Left hindlimb (tissue), 1 donor: ENCODE measurements at places on chromosomes 2 and 18.

DNA sequence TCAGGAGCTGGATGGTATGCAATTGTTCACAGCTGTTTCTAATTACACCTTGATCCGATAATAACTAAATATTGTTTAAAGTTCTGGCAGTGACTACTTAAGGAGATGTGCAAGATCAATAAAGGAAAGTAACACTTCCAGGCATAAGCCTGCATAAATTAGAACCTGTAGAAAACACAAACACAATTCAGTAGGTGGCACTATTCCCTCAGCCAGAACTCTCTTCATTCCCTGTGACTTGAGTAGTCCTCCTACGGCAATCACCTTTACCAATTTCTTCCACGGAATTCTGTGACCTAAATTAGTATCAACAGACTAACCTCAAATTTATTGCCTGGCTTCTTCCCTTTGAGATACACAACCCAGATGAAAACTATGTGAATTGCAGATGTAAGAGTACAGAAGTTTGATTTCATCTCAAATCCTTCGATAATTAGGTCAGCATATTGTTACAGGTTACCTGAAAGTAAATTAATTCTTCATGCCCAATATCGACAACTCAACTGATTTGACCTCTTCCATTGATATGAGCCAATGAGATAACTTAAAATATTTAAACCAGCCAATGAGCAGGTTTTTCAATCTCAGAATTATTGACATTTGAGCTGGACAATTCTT, 137.8 kb downstream of the PID1 start:
- DNase-seq: no peak

DNA sequence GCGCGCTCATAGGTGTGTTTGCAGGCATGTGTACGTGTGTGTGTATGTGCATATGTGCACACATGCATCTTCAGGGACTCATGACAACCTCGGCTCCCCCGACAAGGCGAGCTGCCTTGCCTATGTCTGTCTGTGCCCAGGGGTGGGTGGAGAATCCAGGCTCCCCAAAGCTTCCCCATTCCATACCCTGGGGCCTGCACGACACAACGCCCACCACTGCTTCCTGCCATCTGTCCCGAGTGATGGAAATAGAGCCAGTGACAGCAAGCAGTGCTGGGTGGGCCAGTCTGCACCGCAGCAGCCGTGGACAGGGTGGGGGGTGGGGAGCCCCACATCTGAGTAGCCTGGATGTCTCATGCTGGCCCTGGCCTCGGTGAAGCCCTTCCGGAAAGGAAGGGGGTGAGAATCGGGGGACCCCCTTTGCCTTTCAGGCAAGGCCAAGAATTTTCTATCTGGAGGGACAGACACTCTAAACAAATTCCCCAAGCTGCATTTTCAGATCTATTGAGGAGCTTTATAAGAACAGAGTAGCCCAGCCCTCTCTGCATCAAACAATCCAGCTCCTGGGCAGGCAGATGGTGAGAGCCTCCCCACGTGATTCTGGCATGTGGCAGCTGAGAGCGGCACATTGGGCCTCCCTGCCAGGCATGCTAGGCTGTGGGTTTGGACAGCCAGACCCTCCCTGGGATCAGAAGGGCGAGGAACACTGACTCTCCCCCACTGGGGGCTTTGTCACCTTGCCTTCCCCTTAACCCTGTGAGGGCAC, 4.9 kb downstream of the KCNIP3 start:
- no peak for DNase-seq

- DNase-seq: no peak
Observed at GRCh38 chr2:20212871-20213503, 11.9 kb downstream of the SDC1 start.

DNA sequence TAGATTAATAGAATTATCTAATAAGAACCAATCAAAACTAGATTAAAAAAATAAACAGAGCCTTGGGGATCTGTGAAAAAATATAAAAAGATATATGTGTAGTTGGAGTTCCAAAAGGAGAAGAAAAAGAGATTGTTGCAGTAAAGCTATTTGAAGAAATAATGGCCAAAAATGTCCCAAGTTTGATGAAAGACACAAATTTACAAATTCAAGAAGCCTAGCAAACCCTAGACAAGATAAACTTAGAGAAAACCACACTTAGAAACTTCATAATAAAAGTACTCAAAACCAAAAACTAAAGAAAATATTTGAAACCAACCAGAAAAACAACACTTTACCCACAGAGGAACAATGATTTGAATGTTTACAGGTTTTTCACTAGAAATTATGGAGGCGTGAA, 41.3 kb upstream of the EGR4 start:
- no peak for DNase-seq

- DNase-seq: peak; percentile 80
Observed at GRCh38 chr18:43277164-43277600, at the start of gene SYT4. TSS of gene SYT4 (minus strand) at chr18:43277490. CDS start at chr18:43277281, 209 bp downstream.
